Stimulated activated CD8-positive, alpha-beta memory T cell treated with anti-CD3 and anti-CD28 coated beads, Interleukin-7, amount 100 ng/mL, for 1 hour (primary cell): ENCODE measurements at places on chromosomes 2 and 18.

DNA sequence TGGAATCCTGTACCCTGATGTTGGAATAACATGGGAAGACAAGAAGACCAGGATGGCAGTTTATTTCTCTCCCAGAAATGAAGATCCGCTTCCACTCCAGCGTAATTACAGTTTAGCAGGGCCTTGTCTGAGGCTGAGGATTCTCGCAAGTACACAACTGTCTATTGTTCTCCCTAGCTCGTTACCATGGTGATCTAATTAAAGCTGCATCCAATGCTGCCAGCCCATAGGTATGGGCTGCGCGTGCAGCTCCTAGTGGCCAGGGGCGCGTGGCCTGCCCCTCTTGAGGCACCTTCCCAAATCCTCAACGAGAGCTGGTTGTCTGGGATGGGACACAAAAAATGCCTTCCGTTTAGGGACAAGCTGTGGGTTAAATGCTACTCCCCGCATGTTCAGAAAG lies 344.9 kb downstream of the CYRIA start:
- no peak for DNase-seq

DNA sequence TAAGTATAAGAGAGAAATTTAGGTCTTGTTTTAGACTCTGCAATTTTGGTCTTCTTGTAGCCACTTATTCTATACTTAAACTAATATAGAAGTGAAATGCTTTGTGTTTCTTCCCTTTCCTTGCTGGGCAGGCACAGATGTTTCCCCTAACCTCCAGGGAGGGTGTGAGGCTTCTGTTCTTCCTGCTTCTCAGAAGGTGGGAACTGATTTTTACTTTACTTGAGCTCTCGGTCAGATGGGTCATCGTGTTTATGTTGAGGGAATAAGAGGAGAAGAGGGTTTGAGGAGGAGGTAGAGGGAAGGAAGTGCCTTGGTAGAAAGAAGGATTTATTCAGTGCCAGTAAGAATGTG lies 92.5 kb upstream of the CXCR4 start:
- no peak for DNase-seq

DNA sequence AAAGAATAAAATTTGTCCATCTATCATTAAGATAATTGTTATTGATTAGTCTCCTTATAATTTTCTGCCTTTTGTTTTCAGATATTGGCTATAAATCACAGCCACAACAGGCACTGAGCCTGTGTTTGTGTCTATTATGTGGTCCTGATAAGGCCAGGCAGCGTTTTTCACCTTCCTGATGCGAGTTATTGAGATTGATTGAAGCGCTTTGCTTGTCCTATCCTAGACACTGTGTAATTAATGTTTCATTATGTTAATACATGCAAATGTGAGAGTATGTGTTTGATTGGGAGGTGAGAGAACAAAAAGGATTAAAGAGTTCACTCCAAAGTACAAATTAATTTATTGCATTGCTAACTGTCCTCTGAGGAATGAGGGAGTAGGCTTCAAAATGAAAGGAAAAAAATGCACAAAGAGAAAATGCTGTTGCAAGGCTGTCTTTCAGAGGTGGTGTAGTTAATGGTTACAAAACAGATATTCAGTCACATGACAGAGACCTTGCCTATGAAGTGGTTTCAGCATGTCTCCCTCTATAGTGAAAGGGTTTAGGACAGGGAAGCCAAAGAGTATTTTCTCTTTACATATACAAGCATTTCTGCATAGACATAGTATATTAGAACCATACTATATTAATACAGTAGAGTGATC lies 391.1 kb downstream of the DCC start:
- no peak for DNase-seq

GRCh38 chr2:143930891-143931290 lies 589.0 kb downstream of the ZEB2 start:
- no peak for DNase-seq

- DNase-seq, result no peak
These were observed 12.0 kb downstream of the NDUFAF7 start for GRCh38 chr2:37243435-37243834.

GRCh38 chr2:130769343-130769907 lies 14.1 kb downstream of the AMER3 start:
- DNase-seq, result no peak

DNA sequence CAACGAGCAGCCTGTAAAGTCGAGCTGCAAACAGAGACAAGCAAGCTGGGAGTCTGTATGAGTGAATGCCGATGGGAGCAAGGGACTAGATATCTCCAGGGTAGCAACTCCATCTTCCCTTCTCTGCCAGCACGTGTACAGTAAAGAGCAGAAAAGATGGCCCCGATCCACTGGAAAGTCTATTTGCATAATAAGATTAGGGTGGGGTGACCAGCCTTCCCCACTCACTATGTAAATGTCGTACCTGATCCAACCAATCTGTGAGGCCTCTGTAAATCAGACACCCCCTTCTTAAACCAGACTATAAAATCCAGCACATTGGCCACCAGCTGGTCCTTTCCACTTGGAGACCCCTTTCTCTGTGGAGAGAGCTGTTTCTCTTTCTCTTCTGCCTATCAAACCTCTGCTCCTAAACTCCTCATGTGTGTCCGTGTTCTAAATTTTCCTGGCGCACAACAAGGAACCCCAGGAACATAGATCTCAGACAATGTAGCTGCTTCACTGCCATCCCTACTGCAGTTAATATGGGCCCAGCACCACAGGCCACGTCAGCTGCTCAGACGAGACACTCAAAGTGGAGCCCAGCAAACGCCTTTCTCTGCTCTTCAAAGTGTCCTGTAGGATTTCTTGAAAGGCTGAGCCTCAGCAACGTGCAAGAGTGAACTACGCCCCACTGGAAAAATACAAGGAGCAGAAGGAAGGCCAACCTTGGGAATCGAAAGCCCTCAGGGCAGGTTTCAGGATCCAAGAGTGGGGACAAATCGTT lies 26.1 kb downstream of the DIPK1C start:
- DNase-seq, result no peak

GRCh38 chr2:176789751-176790150 lies 422.8 kb upstream of the HNRNPA3 start:
- no peak for DNase-seq

DNA sequence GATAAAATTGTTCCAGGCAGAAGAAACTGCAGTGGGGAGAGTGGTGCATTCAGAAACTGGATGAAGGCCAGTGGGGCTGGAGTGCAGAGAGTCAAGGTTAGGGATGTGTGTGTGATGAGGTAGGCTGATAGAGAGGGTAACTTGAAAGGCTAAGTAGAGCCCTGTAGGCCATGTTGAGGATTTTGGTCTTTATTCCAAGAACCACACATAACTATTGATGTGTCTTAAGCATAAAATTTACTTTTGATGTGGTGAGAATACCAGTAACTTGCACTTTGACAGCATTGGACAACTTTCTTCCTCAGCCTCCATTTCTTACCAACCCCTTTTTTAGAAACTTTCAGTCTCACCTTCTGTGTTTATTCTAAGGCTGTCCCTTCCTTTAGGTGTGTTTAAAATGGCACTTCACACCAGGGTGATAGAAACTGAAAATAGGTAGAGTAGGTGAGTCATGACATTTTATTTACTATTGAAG lies 22.6 kb downstream of the MTX2 start:
- DNase-seq, result no peak

GRCh38 chr2:240579771-240580614 lies 6.5 kb upstream of the CAPN10 start:
- DNase-seq, result peak; percentile 54

GRCh38 chr2:98514096-98514639 lies 69.5 kb downstream of the INPP4A start:
- DNase-seq, result no peak

GRCh38 chr2:172223601-172224054 lies 120.9 kb upstream of the DLX2 start:
- DNase-seq, result no peak

- DNase-seq, result no peak
These were observed 9.8 kb downstream of the BOLA3 start for GRCh38 chr2:74137651-74138599.

DNA sequence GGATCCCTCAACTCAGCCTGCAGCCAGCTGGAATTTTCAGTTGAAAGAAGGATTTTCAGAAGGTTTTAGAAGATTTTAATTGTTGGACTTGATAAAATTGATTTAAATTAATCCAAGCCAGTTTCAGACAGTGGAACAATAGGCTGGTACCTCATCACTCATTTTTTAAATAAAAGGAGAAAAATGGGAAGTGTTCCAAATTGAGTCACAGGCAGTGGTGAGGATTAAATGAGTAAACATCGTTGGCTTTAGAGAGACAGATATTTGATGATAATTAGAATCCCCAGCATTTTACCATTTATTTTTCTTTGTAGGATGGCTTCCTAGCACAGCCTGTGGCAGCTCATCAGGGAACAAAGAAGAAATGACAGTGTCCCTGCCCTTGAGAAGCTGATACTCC lies 7.4 kb downstream of the CXCR4 start:
- no peak for DNase-seq

GRCh38 chr18:38010971-38011857 lies 445.6 kb upstream of the CELF4 start:
- no peak for DNase-seq

- no peak for DNase-seq
These were observed 235.6 kb downstream of the CPS1 start for GRCh38 chr2:210792000-210792399.

- no peak for DNase-seq
These were observed 114.1 kb downstream of the BCL11A start for GRCh38 chr2:60439219-60439974.

- DNase-seq, result no peak
These were observed 24.8 kb downstream of the MRPL35 start for GRCh38 chr2:86223927-86224560.

DNA sequence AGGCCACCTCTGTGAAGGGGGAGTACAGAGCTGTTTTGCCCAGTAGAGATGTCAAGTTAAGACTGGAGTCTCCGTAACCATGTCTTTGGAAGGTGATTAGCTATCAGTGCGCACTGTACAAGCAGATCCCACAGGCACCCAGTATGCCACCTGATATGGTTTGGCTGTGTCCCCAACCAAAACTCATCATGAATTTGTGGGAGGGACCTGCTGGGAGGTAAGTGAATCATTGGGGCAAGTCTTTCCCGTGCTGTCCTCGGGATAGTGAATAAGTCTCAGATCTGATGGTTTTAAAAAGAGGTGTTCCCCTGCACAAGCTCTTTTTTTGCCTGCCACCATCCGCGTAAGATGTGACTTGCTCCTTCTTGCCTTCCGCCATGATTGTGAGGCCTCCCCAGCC lies 90.2 kb downstream of the ACTR2 start:
- no peak for DNase-seq

- no peak for DNase-seq
These were observed 8.9 kb upstream of the ID2 start for GRCh38 chr2:8672940-8673339.

- DNase-seq, result no peak
These were observed 51.4 kb downstream of the PAX8 start for GRCh38 chr2:113227290-113227689.

DNA sequence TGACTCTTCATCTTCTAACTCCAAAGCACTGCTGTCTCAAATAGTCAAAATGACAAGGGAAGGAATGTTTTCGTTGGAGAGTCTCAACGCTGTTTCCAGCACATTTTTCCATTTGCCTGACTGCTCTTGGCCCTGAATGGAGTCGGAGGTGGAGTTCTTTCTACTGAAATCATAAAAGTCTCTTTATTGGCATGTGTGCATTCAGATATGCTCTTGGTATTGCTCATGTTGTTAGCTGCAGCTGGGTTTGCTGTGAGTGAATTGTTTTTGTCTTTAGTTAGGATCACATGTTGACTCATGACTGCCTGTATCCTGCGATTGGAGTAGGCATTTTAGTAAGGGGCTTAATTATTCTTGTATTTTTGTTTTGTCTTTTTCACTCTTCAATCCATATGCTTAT lies 16.8 kb downstream of the TMEM17 start:
- DNase-seq, result no peak

GRCh38 chr2:142991295-142991694 lies 113.8 kb downstream of the KYNU start:
- no peak for DNase-seq

GRCh38 chr2:207148020-207148419 lies 17.7 kb downstream of the KLF7 start:
- no peak for DNase-seq

- DNase-seq, result no peak
These were observed 5.8 kb upstream of the CNDP1 start for GRCh38 chr18:74528478-74528877.

- no peak for DNase-seq
These were observed 328.2 kb downstream of the DLGAP1 start for GRCh38 chr18:4126939-4127338.

- DNase-seq, result no peak
These were observed 70.8 kb downstream of the TNP1 start for GRCh38 chr2:216789081-216789480.

- no peak for DNase-seq
These were observed 403.7 kb upstream of the MEIS1 start for GRCh38 chr2:66031236-66031635.

- no peak for DNase-seq
These were observed 19.3 kb downstream of the CCT7 start for GRCh38 chr2:73253400-73253799.

DNA sequence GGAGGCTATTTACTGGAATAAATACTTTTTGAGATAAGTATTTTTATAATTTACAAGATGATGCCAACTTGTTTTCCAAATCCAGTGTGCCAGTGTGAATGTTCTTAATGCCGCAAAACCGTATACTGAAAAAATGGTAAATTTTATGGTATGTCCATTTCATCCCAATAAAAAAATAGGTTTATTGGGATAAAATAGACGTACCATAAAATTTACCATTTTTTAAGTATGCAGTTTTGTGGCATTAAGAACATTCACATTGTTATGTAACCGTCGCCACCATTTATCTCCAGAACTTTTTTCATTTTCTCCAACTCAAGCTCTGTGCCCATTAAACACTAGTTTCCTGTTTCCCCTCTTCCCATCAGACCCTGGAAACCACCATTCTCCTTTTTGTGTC lies 167.9 kb downstream of the PARD3B start:
- no peak for DNase-seq

DNA sequence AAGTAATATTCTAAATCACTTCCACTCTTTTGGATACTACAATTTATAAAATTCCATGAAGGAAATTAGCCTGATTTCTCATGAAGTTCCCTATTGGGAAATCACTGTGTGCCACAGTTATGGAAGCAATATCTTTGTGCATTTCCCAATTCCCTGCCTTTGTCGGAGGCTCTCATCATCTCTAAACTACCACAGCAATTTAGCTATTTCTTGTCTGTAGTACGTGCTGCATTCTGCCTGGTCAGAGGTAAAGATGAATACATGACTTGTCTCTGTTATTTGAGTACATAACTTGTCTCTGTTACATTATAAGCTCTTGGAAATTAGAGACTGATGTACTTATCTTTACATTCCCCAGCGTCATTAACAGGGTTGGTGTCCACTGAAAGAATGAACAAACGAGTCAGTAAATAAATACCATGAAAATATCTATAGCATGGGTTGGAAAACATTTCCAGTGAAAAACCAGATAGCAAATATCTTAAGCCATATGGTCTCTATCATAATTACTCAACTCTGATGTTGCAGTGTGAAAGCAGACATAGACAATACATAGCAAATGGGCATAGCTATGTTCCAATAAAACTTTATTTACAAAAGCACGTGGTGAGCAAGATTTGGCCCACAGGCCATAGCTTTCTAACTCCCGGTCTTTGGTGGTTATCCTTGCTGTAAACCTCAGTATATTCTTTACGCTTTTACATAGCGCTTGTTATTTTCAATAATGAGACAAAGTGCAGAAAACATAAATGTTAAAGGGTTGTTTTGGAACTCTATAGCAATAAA lies 78.8 kb downstream of the BCL2 start:
- no peak for DNase-seq

GRCh38 chr2:18336975-18337374 lies 223.5 kb downstream of the RDH14 start:
- DNase-seq, result no peak
